ENCODE measurements at places on chromosomes 3 and 15.

- DNase-seq = no peak
These were observed 7.6 kb upstream of the PPP1R2 start for GRCh38 chr3:195550723-195551122.

- no peak for DNase-seq
These were observed 9.5 kb downstream of the FAM3D start for GRCh38 chr3:58657036-58657520.

DNA sequence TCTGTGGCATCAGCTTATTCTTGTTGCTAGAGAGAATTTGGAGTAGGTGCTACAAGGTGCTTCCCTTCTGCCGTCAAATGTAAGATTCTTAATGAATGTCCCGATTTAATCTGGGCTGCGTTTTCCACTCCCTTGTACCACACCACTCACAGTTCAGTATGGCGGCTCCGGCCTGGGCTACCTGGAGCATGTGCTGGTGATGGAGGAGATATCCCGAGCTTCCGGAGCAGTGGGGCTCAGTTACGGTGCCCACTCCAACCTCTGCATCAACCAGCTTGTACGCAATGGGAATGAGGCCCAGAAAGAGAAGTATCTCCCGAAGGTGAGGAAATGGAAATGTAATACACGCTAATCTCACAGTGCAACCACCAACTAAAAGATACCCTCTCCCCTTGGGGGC, 4.9 kb downstream of the IVD start:
- DNase-seq = no peak

- peak; percentile 32 for DNase-seq
These were observed 118.0 kb downstream of the ABI3BP start for GRCh38 chr3:100875239-100875638.

- no peak for DNase-seq
These were observed 251.9 kb downstream of the CDIN1 start for GRCh38 chr15:36831125-36831903.

GRCh38 chr3:106339551-106339950, 470.7 kb upstream of the CBLB start:
- no peak for DNase-seq

GRCh38 chr15:35746121-35746520, 200.2 kb upstream of the DPH6 start:
- DNase-seq = peak; percentile 19

DNA sequence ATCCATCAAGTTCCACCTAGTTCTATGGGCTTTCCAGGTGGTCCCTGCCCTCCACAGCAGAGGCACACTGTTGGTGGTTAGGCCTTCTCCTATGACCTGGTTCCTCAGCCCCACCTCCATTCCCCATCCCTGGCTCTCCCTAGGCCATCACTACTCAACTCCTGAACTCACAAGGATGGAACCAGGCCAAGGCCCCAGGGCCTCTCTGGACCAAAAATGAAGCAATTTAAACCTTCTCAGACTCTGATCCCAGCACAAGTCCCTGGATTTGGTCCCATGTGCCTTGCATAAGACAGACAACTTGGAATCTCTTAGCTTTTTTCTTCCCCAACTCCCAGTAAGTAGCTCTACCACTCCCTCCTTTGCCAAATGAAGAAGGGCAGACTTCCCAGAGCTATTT, 14.4 kb upstream of the ACAN start:
- DNase-seq = no peak

- no peak for DNase-seq
These were observed 401.7 kb upstream of the CDIN1 start for GRCh38 chr15:36177590-36178302.

All from Ammon's horn (tissue), 1 donor.